ENCODE measurements at places on chromosomes 12 and 14.
A peak's percentile ranks its signal among the peaks of the same experiment; 100 is the strongest.

DNA sequence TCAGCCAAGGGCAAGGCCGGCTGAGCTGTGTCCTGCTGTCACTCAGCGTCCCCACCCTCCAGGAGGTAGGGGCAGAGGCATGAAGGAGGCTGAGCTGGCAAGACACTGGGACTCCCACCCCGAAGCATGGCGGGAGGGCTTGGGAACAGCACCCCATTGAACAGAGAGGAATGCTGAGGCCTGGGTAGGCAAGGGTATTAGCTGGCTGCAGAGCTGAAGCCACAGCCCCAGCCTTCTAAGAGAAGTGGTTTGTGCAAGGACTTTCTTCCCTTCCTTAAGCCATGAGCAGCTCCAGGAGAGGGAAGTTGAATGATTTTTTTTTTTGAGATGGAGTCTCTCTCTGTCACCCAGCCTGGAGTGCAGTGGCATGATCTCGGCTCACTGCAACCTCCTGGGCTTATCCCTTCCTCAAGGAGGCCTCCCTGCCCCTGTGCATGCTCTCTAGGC, 6.6 kb upstream of the CFAP73 start:
- no peak for DNase-seq

GRCh38 chr14:69320581-69321365, 60.8 kb downstream of the GALNT16 start:
- DNase-seq, result no peak

- no peak for DNase-seq
These were observed 155.0 kb upstream of the RTL1 start for GRCh38 chr14:101058571-101058970.

DNA sequence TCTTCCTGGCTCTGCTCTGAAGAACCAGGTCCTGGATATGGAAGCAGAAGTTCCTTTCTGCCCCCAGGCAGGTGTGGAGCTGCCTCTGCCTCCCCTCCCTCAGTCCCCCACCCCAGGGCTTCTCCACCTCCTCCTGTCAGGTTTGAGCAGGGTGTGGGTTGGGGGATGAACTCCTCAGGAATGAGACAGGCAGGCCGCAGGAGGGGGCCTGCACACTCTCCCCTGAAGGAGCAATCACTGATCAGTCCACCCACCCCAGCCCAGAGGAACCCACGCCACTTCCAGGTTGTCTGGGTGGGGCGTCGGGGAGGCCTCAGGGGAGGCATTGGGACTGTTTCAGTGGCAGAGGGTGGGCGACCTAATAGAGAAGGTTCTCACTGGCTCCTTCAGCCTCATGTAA, 26.6 kb downstream of the FAIM2 start:
- DNase-seq, result no peak

- DNase-seq, result no peak
These were observed 10.6 kb upstream of the DRAM1 start for GRCh38 chr12:101866615-101867373.

GRCh38 chr12:53830631-53831030, 78.9 kb upstream of the CISTR start:
- DNase-seq, result no peak

GRCh38 chr14:75747899-75748298, 86.9 kb downstream of the TTLL5 start:
- DNase-seq, result no peak

DNA sequence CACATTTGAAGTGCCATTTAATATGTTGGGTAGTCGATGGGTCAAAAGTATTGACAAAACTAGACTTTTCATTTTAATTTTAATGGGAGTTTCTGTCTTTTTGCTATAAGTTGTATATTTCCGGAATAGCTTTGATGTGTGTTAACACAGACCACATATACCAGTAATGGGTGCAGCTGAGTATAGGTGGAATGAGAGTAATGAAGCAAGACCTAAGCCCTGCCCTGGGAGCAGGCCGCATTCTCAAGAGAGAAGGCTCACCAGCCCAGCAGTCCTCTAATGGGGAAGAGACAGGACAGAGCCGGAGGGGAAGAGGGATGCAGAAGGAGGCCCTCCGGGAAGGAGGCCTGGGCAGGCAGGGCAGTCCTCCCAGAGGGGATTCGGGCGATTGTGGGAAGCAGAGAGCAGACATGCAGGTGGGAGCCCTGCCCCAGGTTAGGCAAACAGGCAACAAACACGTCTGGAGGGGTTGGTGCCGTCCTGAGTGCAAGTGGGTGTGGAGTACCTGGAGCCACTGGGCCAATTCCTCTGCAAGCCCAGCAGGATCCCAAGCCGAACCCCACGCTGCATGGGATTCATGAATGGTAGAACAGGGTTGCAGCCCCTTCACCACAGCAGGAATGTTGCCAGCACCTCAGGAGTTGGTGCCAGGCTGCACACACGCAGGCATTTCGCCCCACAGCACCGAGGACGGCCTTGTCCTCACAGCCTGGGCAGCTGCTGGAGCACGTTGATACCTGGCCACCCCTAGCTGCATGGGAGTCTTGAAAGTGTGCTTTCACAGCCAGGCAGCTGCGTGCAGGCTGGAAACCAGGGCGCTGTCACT, 7.8 kb downstream of the CKB start:
- DNase-seq, result no peak

GRCh38 chr12:81212996-81213696, 135.3 kb downstream of the ACSS3 start:
- no peak for DNase-seq

GRCh38 chr12:26195250-26195640, at the start of gene SSPN:
Gene SSPN, plus strand, starts transcription at chr12:26195573. Its CDS starts 100 bp downstream, at chr12:26195673.
- DNase-seq, result peak; percentile 56

- DNase-seq, result peak; percentile 83
These were observed 50.5 kb upstream of the PNMA1 start for GRCh38 chr14:73764406-73765280.

- DNase-seq, result no peak
These were observed 264.6 kb downstream of the ALG10 start for GRCh38 chr12:34286934-34287333.

DNA sequence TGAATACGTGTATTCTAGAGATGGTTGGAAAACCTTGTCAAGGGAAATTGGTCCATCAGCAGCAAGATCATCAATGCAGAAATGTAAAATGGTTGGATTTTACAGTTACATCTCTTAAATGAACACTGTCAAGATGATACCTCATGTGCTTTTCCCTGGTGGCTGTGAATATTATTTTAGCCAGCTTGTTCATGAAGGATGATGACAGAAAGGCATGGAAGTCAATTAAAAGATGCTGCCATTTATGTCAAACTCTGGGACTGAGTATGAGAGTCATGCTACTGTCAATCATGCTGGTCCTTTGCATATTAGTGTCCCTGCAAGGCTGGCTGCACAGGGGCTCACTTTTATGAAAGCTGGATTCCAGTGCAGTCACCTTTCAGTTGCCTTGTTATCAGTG, 10.3 kb upstream of the RERG start:
- no peak for DNase-seq

- no peak for DNase-seq
These were observed 75.3 kb upstream of the CEP83 start for GRCh38 chr12:94534774-94535509.

GRCh38 chr12:104656383-104656782, 199.6 kb downstream of the CHST11 start:
- no peak for DNase-seq

GRCh38 chr14:80653956-80654355, 287.6 kb downstream of the CEP128 start:
- DNase-seq, result no peak

GRCh38 chr12:26810330-26810729, 22.7 kb downstream of the ITPR2 start:
- no peak for DNase-seq
